ENCODE measurements at places on chromosomes 3 and 15.

GRCh38 chr3:156180077-156180476, 59.7 kb downstream of the KCNAB1 start:
- DNase-seq: no peak

- no peak for DNase-seq
These were observed 15.1 kb downstream of the USP4 start for GRCh38 chr3:49324768-49325167.

DNA sequence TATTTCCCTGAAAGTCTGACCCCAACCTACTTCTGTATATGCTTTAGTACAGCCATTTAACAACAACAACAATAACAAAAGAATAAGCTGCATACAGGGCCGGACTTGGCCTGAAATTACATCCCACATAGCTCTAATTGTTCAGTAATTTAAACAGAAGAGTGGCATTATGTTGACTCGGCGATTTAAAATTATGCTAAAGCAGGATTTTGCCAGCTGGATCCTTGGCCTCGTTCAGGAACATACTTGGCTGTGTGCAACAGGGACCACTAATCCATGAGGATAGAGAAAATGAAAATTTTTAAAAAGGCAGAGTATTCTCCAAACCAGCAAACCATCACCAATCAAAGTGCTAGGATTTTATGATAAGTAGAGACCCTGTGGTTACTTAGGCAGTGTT, 433.1 kb upstream of the RBMS3 start:
- DNase-seq: no peak

GRCh38 chr15:41464889-41465580, 28.6 kb upstream of the ITPKA start:
- no peak for DNase-seq

GRCh38 chr3:172061724-172062184, 22.4 kb downstream of the FNDC3B start:
- DNase-seq: no peak

GRCh38 chr3:10771486-10772270, 44.4 kb upstream of the SLC6A11 start:
- DNase-seq: no peak

GRCh38 chr3:15015456-15015855, 49.7 kb downstream of the MRPS25 start:
- DNase-seq: no peak

GRCh38 chr3:100106531-100107141, 7.7 kb downstream of the FILIP1L start:
- DNase-seq: no peak

- DNase-seq: no peak
These were observed 40.1 kb downstream of the GASK1A start for GRCh38 chr3:43019006-43019809.

- DNase-seq: no peak
These were observed 72.8 kb downstream of the CLDN1 start for GRCh38 chr3:190249414-190249813.

DNA sequence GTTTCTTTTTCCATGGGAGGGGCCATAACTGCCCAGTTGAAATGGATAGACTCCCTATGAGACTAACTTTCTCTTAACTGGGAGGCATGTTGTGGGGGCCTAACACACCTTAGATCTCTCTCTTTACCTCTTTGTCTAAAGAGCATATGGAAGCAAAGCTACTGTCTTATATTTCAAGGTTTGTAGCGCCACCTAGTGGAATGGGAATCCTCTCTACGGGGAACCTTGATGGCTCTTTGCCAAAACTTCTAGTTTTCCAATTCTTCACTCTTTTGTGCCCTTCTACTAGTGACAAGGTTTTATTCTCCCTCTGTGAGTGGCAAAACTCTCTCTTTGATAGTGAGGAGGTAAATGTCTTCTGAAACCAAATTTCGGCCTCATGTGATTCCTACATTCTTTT, 1030.4 kb upstream of the CADM2 start:
- no peak for DNase-seq

DNA sequence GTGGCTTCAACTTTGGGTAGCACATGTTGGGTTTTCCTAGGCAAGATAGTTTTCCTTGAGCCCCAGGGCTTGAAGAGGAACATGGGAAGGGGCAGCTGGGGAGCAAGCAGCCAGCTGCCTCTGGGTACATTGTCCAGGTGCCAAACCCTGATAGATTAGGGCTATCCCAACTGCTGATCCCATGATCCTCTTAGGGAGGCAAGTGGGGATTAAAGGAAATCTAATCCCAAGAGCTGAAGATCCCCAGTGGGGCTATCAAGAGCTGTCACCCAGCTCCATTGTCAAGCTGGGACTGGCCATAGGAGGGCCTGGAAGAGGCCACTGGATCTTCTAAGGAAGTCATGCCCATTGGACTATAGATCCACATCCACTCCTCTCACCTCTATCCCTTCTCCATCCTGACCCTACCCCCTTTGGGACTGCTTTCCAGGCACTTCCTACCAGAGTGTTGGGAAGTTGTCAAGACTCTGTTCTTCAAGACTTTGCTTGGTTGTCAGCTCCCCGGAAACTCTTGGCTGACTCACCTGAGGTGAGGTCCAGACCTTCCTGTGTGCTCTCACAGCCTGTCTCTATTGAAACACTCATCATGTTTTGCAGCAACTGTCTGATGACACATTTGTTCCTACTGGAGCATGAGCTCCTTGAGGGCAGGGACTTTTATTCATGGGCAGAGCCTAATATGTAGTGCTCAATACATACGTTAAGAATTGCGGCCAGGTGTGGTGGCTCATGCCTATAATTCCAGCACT, 5.9 kb downstream of the CAMK2N2 start:
- DNase-seq: no peak

GRCh38 chr3:196655496-196655895, 16.0 kb downstream of the NRROS start:
- no peak for DNase-seq

- DNase-seq: no peak
These were observed 130.3 kb downstream of the LIPC start for GRCh38 chr15:58562135-58562534.

GRCh38 chr3:24704496-24704895, 209.8 kb upstream of the THRB start:
- no peak for DNase-seq

- no peak for DNase-seq
These were observed 419.4 kb upstream of the ADAMTS9 start for GRCh38 chr3:65107174-65107573.

DNA sequence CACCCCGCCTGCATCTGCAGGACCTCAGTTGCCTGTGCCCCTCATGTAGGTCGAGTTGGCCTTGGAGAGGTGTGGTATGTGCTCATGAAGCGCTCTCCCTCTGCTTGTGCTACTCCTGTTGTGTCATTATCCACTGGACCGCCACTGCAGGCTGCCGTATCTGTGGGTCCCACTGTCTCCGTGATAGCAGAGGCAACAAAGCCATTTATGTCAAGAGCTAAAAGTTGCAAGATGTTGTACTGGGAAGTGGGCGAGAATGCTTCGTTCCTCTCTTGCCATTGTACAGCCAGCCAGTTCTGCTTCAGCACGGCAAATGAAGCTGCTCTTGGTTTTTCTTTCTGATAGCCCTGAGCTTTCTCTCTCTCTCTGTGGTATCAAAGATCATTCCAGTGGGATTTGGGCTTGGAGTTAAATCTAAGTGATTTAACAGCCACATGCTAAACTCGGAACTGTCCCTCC, 89.0 kb downstream of the TMEM212 start:
- DNase-seq: no peak

GRCh38 chr3:57518276-57518915, 25.7 kb downstream of the DNAH12 start:
- no peak for DNase-seq

- no peak for DNase-seq
These were observed 331.1 kb downstream of the FOXP1 start for GRCh38 chr3:71252466-71252865.

DNA sequence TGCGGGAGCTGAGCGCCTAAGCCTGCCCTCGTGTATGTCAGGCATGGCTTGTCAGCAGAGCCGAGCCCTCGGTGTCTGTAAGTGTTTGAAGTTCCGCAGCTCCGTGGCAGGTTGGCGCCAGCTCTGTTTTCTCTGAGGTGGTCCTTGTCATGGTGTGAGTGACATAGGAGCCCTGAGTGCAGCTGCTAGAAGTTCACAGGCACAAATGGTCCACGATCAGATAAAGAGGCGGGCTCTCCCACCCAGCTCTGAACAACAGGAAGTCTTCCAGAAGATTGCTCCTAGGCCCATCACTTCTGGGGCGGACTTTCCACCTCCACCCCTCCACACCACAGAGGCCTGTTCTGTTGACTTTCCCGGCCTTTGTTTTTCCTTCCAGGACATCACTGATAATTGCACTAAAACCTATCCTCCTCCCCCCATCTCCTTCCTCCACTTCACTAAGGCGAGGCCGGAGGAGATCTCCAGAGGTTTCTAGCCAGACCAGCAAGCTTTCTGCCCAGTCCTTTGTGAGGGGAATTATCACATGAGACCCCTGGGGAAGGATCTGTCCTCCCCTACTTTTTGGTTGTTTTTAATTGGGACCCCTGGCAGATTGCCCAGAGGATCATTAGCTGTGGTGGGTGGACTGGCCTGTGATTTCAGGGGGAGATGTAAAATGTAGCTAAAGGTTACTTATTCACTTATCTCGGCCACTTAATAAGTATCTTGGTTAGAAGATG, 19.9 kb downstream of the ITPR1 start:
- no peak for DNase-seq

- no peak for DNase-seq
These were observed 64.0 kb upstream of the ST3GAL6 start for GRCh38 chr3:98699132-98699531.

DNA sequence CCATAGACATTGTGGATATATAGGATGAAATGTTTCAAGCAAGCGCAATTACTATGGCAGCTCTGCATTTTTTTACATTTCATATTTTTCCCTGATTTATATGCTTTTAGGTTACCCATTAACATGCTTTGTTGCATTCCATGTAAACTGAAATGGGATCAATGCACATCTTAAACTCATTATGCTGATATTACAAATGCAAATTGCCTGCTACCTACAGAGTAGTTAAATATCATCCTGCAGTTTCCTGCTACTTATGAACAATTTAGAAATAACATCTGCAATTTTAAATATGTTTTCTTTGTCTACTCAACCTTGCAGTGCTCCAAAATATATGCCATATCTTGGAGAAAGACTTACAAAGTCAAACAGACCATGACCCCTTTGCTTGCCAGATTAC, 526.9 kb upstream of the NECTIN3 start:
- no peak for DNase-seq

GRCh38 chr3:112470788-112471187, 28.5 kb downstream of the BTLA start:
- no peak for DNase-seq

DNA sequence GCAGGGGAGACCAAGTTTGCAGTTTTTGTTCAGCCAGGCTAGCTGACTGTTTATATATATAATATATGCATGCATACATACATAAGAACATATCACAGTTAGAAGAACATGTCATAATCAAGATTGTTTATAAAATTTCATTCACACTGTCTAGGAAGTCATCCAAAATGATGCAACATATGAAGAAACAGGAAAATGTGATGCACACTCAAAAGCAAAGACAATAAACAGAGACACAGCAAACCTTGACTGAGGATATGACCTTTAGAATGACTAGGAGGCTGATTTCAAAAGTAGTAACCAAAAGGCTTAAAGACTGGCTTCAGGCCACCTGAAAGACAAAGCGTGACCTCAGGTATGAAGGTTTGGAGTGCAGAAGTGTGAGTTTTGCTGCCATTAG, 166.2 kb upstream of the NDN start:
- DNase-seq: no peak

- no peak for DNase-seq
These were observed 117.9 kb downstream of the MITF start for GRCh38 chr3:69856965-69857705.

- DNase-seq: no peak
These were observed 10.8 kb upstream of the PHLDB2 start for GRCh38 chr3:111848283-111848682.

DNA sequence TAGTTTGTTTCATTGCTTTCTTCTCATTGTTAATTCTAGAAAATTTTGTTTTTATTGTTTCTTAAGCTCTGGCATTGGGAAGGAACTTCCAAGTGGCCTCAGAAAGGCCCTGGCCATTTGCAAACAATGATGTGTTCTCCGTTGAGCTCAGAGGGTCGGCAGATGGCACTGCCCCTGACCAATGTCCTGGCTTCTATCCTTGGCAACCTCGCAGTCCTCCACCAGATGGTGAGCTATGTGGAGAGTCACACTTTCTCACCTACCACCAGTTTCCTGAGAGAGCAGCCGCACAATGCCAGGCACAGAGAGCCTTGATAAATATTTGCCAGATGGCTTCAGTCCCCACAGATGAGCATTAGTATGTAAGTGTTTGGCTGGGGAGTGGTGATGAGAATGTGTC, 343.7 kb downstream of the EPHB1 start:
- no peak for DNase-seq

- DNase-seq: no peak
These were observed 45.7 kb downstream of the TRIM42 start for GRCh38 chr3:140723576-140723975.

DNA sequence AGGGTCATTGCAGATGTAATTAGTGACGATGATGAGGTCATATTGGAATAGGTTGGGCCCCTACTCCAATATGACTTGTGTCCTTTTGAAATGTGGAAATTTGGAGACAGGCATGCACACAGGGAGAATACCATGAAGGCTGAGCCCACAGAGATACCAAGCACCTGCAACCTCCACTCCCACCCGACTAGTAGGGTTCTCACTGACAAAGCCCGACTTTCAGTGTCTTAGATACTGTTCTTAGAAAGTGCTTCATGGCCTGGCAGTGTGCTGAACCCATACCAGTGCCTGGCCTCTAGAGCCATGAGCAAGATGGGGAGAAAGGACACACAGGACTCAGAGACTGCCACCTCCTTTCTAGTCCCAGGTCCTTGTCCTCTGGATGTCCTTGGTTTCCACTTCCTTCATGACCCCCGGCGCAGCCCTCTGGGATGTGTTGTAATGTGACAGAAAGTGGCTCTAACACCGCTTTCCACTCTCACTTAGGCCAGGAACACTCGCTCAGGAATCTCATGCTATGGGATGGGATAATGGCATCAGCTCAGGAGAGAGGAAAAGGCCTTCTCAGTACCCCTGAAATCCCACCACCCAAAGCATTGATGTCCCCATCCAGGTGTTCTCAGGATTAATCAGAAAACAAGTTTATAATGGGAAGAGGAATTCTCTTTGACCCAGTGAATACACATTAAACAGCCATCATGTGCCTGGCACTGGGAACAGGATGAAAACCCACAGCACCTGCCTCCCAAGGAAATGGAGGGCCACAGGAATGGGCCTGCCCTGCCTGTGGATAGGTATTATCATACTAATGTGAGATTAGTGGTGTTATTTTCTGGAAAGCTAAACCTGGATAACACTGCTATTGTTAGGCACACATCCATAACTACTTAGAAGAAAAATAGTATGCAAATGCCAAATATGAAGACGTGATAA, 59.9 kb downstream of the RPL39L start:
- DNase-seq: no peak

GRCh38 chr3:8557298-8557697, 55.7 kb downstream of the LMCD1 start:
- no peak for DNase-seq

- DNase-seq: no peak
These were observed 60.7 kb downstream of the SLC24A1 start for GRCh38 chr15:65682404-65682911.

DNA sequence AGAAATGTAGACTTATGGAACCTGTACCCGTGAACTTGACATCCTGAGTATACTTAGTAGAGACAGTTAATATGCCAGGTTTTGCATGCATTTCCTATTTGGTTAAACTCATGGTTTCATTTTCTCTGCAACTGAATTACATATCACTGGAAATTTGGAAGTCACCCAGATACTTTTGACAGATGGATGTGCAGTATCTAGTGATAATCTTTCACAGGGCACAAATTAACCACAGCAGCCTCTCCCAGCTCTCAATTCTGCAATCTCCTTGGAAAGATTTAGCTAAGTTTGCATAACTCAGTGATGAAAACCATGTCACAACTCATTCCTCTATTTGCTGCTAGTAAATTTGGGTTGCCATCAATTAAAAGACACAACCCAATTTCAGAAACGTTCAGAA, 162.3 kb upstream of the TPM1 start:
- no peak for DNase-seq
